ENCODE measurements at places on chromosomes 4 and X.

GRCh38 chrX:44400588-44400987 is 57.1 kb upstream of the EFHC2 start:
- DNase-seq: no peak

GRCh38 chr4:108367751-108368150 is 199.0 kb upstream of the LEF1 start:
- DNase-seq: no peak

- DNase-seq: no peak
Measured at GRCh38 chrX:14356401-14356800, 172.9 kb upstream of the GLRA2 start.

DNA sequence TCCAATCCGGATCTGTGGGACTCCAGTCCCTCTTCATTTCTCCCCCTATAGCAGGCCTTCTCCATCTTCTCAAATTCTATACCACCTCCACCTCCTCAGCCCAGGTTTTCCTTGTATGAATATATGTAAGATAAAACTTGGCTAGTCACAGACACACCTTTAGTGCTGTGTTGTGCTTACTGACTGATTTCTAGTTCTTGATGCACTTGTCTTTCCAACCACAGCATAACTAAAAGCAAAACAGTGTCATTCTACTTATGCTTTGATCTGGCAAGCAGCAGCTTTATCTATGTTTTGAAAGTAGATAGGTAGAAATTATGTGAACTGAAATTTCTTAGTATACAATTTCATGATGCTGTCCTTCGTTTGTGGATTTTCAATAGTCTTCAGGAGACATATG is 47.5 kb downstream of the CCNI start:
- no peak for DNase-seq

DNA sequence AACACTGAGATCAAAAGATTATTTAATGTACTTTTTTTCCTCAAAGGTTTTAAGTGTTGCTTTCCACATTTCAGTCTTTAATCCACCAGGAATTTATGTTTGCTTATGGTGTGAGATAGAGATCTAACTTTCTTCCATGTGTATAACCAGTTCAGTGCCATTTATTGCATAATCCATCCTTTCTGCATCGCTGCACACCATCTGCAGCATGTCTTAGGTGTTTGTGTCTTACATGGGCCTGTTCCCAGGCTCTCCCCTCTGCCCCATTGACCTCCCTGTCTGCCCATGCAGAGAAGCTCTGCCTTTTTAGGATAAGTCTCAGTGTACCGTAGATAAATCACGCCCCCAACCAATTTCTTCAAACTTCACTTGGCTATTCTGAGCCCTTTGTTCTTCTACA is 30.3 kb downstream of the NSDHL start:
- DNase-seq: no peak
